ENCODE measurements at places on chromosomes 4 and X.

GRCh38 chr4:53431052-53431451 lies 53.6 kb downstream of the FIP1L1 start:
- DNase-seq = no peak

DNA sequence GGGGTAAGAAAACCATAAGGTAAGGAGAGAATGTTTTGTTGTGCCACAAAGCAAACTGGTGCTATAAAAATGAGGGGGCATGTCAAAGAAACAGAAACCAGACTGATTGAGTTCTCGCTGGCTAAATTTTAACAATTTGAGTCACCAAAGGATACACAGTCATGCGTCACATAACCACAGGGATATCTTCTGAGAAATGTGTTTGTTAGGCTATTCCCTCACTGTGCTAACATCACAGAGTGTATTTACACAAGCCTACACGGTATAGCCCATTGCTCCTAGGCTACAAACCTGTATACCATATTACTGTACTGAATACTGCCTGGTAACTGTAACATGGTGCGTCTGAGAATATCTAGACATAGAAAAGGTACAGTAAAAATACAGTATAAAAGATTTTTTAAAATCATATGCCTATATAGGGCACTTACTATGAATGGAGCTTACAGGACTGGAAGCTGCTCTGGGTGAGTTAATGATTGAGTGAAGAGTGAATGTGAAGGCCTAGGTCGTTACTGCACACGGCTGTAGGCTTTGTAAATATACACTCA lies 50.1 kb downstream of the FBXW7 start:
- no peak for DNase-seq

- DNase-seq = no peak
These were observed 668 bp upstream of the PTCHD1 start for GRCh38 chrX:23333842-23334520.

- DNase-seq = no peak
These were observed 2675.7 kb downstream of the PCDH7 start for GRCh38 chr4:33395731-33396485.

- DNase-seq = no peak
These were observed 234.8 kb upstream of the DIPK2B start for GRCh38 chrX:45435481-45435880.

GRCh38 chr4:26124753-26125321 lies 196.0 kb upstream of the RBPJ start:
- no peak for DNase-seq

- no peak for DNase-seq
These were observed 79.1 kb downstream of the FAT4 start for GRCh38 chr4:125393825-125394224.

- no peak for DNase-seq
These were observed 14.3 kb downstream of the CFAP99 start for GRCh38 chr4:2432991-2433530.

GRCh38 chr4:648579-649292 lies 23.4 kb downstream of the PDE6B start:
- DNase-seq = no peak

- DNase-seq = no peak
These were observed 36.4 kb downstream of the TMEM150C start for GRCh38 chr4:82525307-82525911.

GRCh38 chr4:151204925-151205524 lies 71.9 kb upstream of the PRSS48 start:
- no peak for DNase-seq

DNA sequence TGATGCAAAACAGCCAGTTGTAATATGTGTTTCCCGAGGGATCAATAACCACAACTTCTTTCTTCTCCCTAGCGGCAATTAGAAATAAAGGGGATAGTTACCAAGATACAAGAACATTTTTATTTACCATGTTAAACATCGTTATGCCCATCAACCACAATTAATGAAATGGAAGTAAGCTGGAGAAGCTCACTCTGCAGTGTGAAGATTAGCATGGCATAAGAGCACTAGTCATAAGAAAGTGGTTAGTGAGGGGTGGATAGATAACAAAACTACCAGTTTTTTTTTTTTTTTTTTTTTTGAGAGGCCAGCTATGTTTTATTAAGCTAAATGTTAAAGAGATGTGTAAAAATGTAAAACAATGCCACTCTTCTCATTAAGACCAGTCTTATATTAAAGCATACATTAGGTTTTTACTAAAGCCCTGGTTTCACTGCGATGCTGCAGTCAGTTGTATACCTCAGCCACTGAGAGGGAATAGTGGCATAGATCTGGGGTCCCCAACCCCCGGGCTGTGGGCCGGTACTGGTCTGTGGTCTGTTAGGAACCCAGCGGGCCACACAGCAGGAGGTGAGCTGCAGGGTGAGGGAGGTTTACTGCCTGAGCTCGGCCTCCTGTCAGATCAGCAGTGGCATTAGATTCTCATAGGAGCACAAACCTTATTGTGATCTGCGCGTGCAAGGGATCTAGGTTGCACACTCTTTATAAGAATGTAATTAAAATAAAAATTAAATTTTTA lies 27.9 kb upstream of the NFXL1 start:
- no peak for DNase-seq

DNA sequence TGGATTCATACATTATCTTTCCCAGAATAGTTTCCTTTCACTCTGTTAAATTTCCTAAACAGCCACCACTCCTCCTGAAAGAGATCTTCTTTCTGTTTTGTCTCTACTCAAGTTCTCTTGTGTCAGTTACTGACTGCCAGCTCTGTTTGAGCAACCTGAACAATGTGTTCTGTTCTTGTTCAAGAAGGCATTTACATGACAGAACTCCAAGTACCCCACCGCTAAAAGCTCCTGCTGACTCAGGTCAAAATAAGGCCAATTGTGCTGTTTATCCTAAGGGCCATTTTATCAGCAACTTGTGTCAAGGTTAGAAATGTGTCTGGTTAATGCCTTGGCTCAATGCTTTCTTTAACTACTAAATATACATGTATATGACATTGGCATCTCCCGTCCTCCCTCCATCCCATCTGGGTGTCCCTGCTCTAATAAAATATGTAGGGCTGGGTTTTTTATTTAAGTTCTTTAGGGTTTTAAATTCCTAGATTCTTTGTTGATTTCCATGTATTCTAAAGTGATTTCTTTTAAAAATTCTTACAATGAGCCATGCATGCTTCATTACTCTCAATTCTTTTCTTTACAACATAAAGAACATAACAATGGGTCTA lies 144.3 kb upstream of the PAQR3 start:
- no peak for DNase-seq

- no peak for DNase-seq
These were observed 86.7 kb downstream of the ATP8A1 start for GRCh38 chr4:42570221-42570620.
